ENCODE measurements at places on chromosomes 7 and 10. TPM values are rescaled to one million over a fixed set of nuclear protein-coding genes. Genes with fewer than 3 reads are reported as not detected.

MALRD1 gene
- 5.1 TPM for total RNA-seq

FGL2 gene
- 135 TPM for total RNA-seq

POT1 gene
- total RNA-seq, result 46.5 TPM

HMX3 gene
- not detected for total RNA-seq

CDNF gene
- 2.9 TPM for total RNA-seq

CNPY4 gene
- total RNA-seq, result 22.5 TPM

MSMB gene
- total RNA-seq, result not detected

ADRA2A gene
- 6.2 TPM for total RNA-seq

NUPR2 gene
- 0.50 TPM for total RNA-seq

BUD31 gene
- 108 TPM for total RNA-seq

DNA sequence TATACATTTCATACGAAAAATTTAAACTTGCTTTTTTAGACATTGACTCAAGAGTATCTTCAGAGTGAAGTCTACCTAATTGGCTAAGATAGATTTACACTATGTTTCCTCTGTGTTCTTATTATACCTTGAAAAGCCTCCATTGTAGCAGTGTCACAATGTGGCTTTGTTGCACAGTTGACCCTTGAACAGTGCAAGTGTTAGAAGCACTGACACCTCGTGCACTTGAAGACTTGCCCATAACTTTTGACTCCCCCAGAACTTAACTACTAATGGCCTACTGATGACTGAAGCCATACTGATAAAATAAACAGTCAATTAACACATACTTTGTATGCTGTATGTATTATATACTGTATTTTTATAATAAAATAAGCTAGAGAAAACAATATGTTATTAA is 84.3 kb downstream of the CPED1 start:
- DNase-seq, result no peak

DNA sequence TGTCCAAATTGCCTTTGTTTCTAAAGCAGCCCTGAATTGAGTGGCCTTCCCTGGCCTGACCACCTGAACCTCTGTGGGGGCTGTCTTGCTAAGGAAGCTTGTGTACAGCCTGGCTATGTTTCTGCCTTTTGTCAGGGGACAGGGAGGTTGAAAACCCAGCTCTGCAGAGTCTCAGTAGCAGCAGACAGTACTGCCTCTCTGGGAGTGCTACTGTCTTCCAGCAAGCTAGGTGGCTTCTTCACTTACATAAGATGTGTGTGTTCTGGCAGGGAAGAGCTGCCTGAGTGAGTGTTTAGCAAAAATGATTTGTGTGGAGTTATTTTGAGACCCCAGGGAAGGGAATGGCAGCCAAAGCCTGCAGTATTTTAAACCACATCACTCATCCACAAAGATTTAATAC is 57.4 kb downstream of the LRRC4 start:
- no peak for DNase-seq

DNA sequence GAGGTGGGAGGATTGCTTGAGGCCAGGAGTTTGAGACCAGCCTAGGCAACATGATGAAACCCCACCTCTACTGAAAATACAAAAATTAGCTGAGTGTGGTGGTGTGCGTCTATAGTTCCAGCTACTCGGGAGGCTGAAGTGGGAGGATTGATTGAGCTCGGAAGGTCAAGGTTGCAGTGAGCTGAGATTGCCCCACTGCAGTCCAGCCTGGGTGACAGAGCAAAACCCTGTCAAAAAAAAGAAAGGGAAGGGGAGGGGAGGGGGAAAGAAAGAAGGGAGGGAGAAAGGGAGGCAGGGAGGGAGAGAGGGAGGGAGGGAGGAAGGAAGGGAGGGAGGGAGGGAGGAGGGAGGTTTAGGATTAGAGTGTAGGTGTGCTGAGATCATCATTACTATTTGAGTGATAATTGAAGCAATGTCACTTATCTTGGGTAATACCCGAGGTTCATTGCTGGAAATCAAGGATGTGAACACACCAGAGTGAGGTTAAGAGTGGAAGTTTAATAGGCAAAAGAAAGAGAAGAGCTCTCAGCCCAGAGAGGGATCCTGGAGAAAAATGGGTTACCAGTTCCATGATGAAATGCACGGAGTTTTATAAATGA is 27.6 kb downstream of the VCL start:
- no peak for DNase-seq

DNA sequence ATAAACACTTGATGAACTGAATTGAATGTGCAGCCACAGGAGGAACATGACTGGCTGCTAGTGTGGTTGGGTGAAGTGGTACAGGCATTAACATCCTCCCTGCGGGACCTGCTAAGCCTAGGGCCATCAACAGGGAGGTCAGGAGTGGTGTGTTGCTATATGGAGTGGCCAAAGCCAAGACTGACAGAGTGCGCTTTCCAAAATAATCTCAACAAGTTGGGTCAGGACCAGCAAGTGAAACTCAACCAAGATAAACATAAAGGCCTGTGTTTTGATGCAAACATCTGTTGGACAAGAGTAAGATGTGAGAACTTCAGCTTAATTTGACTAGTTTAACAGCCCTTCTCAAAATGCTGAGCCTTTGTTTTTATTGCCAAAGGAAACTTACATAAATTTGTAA is 97.7 kb downstream of the WDFY4 start:
- no peak for DNase-seq

- no peak for DNase-seq
Measured at GRCh38 chr7:105913947-105914346, 37.5 kb upstream of the ATXN7L1 start.

DNA sequence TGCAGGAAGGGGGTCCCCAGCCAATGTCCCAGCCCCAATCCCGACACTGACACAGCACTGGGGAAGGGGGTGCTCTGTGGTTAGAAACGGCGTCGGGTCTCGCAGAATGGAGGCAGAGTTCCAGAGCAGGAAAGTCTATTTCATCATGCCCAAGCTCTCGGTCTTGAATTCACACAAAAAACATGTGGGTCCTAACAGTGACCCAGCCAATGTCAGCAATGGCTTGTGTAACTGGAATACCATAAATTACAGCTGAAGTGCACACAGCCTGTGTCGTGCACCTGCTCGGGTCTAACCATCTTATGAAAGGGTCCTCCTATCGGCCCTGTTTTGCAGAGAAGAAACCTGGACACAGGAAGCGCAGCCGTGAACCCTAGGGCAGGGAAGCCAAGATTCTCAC is 324.1 kb downstream of the ADARB2 start:
- no peak for DNase-seq

DNA sequence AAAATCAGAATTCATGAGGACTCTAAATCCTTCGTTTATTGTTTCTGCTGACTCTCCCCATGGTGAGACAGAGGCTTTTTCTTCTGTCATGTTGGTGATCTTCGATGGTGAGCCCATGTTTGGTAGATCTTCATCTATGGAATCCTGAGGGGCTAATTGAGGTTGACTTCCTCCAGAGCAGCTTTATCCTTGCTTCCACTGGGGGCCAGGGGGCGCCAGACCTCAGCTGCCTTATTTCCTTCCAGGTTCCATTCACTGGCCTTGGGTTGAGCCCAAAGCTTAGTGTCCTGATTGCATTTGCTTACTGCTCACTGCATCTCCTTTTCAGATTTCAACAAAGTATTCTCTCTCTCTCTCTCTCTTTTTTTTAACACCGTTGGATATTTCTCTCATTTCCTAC is 80.7 kb downstream of the GCC1 start:
- no peak for DNase-seq

DNA sequence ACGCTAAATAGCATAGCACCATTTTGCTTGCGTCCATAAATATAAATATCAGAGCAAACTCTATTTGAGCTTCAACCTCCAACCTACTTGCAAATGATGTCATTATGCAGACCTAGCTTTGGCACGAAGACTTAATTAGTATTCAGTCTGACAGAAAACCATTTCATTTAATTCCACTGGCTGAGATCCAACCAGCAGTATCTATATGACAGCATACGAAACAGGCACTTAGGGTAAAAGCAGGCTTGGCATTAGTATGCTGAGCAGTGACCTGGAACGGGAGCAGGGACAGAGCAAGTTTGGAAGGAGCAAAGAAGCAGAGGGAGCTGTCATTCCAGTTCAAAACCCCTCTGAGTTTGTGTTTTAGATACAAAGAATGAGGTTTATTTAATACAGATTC is 312.5 kb upstream of the CHRM2 start:
- peak; percentile 45 for DNase-seq

DNA sequence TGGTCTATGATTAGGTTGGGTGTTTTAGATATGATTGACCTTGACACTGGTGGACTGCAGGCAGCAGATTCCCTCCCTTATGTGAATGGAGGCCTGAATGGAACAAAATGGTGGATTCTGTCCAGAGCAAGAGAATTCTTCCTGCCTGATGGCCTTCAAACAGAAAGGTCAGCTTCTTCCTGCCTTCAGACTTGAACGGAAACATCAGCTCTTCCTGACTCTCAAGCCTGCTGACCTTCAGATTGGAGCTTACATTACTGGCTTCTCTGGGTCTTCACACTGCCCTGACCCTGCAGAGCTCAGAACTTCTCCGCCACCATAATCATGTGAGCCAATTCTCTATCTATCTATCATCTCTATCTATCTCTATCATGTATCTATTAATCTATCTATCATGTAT is 111.6 kb downstream of the RAMP3 start:
- DNase-seq, result no peak

- DNase-seq, result no peak
Measured at GRCh38 chr10:19606968-19607367, 209.3 kb upstream of the PLXDC2 start.

GRCh38 chr7:105399043-105399725 is 10.5 kb upstream of the SRPK2 start:
- DNase-seq, result no peak

DNA sequence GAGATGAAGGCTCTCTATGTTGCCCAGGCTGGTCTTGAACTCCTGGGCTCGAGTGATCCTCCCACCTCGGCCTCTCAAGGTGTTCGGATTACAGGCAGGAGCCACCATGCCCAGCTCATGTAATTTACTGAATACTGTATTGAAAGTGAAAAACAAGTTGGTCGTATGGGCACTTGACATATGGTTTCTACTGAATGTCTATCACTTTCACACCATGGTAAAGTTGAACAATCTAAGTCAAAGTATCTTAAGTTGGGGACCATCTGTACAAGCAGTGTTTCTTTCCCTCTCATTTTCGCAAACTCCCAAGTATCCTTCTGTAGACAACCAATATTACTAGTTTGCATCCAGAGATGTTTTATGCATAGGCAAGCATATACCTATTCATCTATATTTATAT is 116.6 kb downstream of the TMEM178B start:
- no peak for DNase-seq

- DNase-seq, result no peak
Measured at GRCh38 chr7:47617131-47617530, 35.2 kb upstream of the TNS3 start.

DNA sequence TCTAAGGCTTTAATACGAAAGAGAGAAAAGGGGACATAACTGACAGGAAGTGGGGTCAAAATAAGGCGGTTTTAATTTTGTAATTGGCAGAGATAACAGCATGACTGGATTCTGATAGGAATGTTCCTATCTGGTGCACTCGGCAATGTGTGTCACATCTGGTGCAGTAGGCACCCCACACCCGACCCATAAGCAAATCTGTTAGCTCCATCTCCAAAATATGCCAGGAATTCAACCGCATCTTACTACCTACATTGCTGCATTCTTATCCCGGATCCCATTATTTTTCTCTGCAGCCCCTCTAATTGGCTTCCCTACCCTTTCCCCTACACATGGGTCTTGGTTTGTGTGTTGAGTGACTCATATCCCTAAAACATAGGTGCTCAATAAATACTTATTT is 19.1 kb upstream of the GALNT11 start:
- no peak for DNase-seq

- DNase-seq, result no peak
Measured at GRCh38 chr10:13231808-13232207, 2.4 kb downstream of the UCMA start.

- DNase-seq, result no peak
Measured at GRCh38 chr10:86254526-86255174, 111.9 kb downstream of the GRID1 start.

DNA sequence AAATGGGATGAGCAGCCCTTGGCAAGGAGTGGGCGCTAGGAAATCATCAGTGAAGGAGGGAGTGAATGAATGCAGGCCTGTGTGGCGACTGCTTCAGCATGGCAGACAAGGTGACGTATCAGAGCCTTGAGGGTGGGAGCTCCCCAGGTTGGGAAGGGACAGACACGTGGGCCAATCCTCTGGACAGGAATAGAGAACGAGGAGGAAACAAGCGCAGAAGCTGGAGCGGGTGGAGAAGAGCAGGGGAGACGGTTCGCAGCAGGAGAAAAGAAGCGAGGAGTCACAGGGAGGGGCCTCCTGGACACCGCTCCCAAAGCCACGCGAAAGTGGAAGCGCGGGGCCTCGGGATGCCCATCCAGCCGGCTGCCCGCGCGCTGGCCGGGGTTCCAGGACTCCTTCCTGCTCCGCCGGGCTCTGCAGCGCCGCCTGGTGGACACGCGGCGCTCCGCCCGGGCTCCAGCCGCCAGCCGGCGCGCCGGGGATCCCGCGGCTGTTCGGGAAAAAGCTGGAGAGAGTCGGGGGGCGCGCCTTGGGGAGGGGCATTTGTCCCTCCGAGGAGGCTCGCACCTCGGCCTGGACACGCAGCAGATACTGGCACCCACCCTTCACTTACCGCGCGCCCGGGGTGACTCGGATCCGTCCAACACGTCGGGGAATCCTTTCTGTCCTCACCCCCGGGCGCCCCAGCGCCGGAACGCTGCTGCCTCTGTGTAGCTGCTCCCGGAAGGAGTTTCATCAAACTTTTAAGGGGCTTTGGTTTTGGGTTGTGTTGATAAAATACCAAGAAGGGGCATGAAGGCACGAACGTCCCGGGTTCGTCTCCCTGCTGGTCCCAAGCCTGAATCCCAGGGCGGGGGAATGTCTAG is 6.3 kb downstream of the ZNF503 start:
- DNase-seq, result peak; percentile 38

- no peak for DNase-seq
Measured at GRCh38 chr7:138565451-138566114, 105.5 kb downstream of the TRIM24 start.

DNA sequence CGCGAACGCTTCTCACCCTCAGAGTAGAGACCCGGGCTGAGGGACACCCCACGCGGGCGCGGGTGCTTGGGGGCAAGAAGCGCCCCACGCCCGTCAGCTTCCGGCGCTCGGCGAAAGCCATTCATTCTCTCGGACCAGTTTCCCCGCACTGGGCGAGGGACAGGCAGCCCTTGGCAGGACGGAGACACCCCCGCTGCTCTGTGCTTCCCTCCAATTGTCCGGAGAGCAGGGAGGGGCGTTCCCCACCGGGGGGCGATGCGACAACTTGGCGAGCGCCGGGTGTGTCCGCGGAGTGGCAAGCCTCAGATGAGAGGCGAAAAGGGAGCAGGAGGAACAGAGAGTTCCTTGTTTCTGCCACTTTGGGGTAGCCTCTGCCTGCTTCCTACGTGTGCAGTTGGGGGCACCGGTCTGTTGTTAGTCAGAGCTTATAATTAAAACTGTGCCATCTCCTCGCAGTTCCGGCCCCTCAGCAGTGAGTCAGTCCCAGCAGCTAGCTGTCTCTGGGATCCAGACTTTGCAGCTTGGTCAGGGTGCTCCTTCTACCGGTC is 1.7 kb downstream of the GPR158 start:
- peak; percentile 41 for DNase-seq

GRCh38 chr10:131126321-131127137 is 185.0 kb downstream of the TCERG1L start:
- DNase-seq, result no peak

- no peak for DNase-seq
Measured at GRCh38 chr10:10794046-10794445, 223.6 kb upstream of the CELF2 start.

- DNase-seq, result peak; percentile 83
Measured at GRCh38 chr10:30017556-30017955, 41.8 kb downstream of the JCAD start.

Measured in spinal cord (tissue), 10 donors.